Stimulated activated CD4-positive, alpha-beta T cell treated with anti-CD3 and anti-CD28 coated beads, Interleukin-1b, Interleukin-23, amount 100 ng/mL, for 48 hours (primary cell): ENCODE measurements at places on chromosomes 3 and 15.

DNA sequence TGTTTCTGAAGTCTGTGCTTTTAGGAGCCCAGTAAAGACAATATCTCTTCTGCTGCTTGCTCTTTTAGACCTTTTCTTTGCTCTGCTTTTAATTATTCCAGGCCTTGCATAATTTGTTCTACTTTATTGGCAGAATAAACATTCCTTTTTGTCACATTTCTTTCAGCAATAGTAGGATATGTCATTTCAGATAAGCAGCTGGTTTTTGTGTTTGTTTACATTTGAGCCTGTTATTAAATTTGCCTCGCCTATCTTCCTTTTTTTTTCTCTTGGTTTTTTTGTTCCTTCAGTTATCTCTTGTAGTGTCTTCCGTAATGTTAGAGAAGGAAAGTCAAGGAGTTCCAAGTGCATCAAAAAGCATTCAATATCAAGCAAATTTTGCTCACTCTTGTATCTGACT is 16.4 kb downstream of the ZNF654 start:
- DNase-seq = no peak

GRCh38 chr15:67127331-67127664 is 61.9 kb downstream of the SMAD3 start:
- no peak for DNase-seq

- DNase-seq = no peak
Observed at GRCh38 chr3:126194713-126195305, 14.4 kb upstream of the ALDH1L1 start.

- no peak for DNase-seq
Observed at GRCh38 chr15:56608140-56608778, 125.0 kb downstream of the ZNF280D start.

- DNase-seq = no peak
Observed at GRCh38 chr15:43433165-43433564, 59.8 kb downstream of the TP53BP1 start.

DNA sequence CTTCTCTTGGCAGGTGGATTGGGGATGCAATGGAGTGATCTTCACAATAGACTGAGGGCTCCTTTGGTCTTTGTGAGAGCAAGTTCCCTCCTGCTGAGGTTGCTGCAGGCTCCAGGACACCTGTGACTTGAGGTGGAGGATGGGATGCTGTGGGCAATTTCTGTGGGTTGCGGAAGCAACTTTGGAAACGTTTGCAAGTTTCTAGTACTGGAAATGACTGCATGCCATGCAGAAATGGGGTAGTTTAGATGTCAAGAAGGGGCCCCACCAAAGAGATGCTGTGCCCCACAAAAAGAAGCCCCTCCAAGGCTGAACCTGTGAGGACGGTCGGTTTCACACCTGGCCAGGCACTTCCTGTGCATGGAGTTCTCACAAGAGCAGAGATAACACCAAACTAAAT is 80.4 kb upstream of the XCR1 start:
- no peak for DNase-seq

DNA sequence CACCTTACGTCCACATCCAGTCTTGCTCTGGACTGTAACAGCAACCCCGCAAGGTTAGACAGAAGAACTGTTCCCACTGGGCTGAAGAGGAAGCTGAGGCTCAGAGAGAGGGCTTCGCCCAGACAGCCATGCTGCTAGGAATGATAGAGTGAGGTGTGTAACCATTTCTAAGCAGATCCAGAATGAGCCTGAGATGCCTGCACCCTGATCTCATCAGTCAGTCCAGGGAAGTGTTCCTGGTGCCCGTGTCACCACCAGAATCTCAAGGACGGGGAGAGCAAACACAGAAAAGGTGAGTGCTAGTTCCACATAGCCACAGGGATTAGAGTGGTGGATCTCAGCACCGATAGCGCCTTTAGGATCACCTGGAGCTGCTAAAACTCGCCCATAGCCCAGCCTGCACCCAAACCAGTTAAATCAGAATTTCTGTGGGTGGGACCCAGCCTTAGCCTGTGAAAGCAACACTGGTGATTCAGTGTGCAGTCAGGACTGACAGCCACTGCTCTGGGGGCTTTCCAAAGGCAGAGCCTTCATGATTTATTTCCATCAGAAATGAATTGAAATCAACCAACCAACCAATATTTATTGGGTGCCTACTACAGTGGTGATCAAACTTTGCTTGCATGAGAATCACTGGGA is 12.3 kb downstream of the ISLR start:
- DNase-seq = peak; percentile 33

GRCh38 chr3:165211721-165212120 is 15.5 kb upstream of the SLITRK3 start:
- no peak for DNase-seq

GRCh38 chr3:99565331-99565730 is 73.1 kb upstream of the COL8A1 start:
- DNase-seq = no peak

DNA sequence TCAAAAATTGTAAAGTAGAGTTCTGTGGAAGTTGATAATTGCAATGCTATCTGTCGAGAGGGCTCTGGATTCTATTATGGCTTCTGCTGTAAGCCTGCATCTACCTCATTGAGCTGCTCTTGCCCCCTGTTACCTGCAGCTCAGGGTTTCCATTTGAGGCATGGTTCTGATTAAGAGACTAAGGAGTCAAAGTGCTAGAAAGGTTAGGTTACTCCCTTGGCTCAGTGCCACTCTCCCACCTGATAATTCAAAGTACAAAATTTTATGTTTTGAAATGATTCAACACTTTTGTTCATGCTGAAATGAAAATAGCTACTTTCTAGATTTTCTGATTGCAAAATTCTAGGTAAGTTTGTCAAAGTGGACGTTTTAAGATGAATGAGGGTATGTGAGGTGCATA is 220.5 kb upstream of the SATB1 start:
- peak; percentile 76 for DNase-seq

DNA sequence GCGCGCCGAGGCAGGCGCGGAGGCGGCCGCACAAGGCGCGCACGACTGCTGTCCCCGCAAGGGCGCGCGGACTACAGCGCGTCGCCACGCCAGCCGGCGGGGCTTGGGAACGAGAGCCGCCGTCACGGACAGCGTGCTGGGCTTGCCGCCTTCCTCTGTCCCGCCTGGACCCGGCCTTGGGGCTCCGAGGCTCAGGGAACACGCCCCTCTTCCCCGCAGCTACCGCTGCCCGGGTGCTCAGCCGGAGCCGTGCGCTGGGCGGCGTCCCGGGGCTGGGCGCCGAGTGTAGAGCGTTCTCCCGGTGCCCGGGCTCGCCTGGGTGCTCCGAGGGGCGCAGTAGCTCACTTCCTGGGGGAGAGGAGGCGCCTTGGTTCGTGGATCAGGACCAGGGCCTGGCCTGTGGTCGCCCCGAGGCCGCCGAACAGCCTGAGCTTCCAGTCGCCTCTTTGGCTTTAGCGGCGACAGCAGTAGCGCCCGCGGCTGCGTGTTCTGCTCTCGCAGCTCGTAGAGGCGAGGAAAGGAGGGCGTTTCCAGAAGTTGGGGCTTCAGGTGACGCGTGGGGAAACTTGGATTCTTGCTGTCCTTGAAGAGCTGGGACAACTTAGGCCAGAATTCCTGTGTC is 226.7 kb upstream of the C2CD4B start:
- DNase-seq = peak; percentile 21

GRCh38 chr15:98996169-98996568 is 11.4 kb downstream of the PGPEP1L start:
- no peak for DNase-seq

DNA sequence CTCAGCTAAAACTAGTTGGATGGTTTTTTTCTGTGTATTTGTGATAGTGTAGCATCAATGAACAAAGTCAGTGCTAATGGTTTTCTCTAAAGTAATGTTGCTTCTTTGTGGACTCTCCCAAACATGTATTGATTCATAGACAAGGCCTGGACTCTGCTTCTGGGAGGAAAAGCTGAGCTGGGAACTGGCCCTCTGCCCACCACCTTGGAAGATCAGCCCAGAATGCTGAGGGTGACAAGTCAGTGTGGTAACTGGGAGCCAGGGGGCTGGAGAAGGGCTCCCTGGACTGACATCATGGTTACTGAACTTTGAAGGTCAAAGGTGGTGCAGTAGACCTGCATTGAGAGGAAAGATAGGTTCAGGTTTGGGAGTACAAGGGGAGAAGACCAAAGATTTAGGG is 3.0 kb downstream of the ARHGAP31 start:
- no peak for DNase-seq

DNA sequence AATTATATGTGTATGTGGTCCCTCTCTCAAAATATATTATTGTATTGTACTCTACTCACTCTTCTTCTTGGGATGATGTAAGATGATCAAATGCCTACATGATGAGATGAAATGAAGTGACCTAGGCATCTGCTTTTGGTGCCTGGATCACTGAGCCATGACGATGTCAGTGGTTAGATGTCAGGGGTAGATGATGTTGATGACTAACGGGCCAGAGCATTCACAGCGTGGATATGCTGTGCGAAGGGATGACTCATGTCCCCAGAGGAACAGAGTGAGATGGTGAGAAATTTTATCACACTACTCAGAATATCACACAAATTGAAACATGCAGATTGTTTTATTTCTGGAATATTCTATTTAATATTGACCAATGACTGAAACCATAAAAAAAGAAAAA is 233.9 kb upstream of the CADM2 start:
- no peak for DNase-seq

DNA sequence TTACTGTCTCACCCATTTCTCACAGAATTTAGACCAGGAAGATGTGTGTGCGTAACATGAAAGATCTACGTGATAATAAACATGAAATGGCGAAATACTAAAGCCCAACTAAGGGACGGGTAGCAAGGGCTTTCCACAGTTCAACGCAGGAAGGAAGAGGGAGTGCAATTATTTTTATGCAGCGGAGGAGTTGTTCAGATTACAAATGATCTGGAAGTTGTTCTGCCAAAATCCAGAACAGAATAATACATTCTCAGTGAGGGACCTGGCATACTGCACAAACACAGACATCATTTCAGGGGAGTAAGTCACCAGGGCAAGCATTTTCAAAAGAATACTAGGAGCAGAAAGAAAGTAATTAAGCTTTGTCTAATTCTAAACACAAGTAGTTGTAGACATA is 133.6 kb upstream of the RAP2B start:
- no peak for DNase-seq

DNA sequence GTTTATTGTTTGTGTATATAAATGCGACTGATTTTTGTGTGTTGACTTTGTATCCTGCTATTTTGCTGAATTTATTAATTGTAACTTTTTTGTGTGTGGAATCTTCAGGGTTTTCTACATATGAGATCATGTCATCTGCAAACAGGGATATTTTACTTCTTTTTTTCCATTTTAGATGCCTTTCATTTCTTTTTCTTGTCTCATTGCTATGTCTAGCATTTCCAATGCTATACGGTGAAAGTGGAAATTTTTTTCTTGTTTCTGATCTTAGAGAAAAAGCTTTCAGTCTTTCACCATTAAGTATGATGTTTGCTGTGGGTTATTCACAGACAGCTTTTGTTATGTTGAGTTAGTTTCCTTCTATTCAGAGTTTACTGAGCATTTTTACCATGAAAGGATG is 31.4 kb downstream of the COMMD2 start:
- no peak for DNase-seq

DNA sequence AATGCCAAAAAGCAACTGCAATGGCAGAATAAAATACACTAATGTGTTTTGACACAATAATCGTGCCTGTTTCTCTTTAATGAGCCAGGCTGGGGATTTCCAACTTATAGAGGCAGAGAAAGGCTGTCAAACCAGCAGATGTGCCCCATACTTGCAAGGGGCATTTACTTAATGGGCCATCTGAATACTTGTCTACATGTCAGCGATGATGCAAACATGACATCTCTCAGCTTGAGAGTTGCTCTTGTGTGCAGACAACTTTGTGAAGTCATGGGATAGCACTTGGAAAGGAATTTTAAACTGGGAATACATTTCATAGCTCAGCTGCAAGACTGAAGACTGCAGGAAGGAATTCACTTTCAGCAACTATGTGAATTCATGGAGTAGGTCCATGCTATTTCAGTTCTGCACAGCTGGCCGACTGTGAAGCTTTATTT is 127.4 kb upstream of the ADAMTS9 start:
- DNase-seq = no peak

DNA sequence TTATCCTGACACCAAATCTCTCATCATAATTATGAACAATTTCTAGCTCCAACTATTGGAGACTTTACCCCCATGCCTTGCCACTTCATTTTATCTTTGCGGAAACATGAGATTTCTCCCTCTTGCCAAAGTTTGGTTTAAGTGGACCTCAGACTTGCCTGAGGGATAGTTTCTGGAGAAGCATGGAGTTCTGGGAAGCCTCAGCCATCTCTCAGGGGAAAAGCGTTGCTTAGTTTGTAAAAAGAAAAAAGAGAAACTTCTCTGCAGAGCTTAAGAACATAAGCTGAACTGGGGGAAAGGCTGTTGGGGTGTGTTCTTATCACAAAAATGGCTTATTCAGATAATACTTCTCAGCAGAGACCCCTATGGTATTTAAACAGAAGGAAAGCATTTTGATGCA is 347.4 kb upstream of the ADAMTS9 start:
- no peak for DNase-seq

DNA sequence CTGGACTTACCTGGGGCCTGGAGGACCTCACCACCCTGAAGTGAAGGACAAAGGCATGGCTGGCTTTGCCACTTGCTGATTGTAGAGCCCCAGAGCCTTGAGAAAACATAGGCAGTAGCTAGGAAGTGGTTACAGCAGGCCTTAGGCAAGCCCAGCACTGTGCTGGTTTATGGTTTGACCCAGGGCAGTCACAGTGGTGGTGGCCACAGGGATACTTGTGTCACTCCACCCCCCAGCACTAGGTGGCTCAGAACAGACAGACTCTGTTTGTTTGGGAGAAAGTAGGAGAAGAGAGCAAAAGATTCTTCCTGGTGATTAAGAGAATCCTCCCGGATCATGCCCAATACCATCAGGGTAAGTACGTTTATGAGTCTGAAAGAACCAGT is 13.2 kb upstream of the COL8A1 start:
- no peak for DNase-seq

GRCh38 chr3:107911337-107912000 is 179.4 kb downstream of the CD47 start:
- DNase-seq = no peak

GRCh38 chr15:55619783-55620182 is 31.6 kb upstream of the PYGO1 start:
- no peak for DNase-seq

DNA sequence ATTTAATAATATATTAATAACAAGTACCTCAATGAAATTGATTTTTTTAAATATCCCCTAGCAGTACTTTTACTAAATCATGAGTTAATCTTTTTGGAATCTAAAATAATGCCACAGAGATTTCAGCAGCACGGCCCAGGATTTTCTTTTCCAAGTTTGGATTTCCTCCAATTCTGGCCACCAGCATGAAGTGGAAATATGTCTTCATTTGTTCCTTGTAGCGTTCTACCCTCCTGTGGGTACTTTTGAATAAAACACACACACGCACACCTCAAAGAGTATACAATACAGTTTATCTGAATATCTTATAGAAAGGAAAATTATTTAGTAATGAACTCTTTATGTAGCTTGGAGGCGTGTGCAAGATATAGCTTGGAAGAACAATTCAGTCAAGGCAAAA is 125.1 kb upstream of the STT3B start:
- DNase-seq = no peak

GRCh38 chr3:23623844-23624243 is 181.9 kb upstream of the UBE2E1 start:
- DNase-seq = no peak
